ENCODE measurements at places on chromosomes 6 and 20.

DNA sequence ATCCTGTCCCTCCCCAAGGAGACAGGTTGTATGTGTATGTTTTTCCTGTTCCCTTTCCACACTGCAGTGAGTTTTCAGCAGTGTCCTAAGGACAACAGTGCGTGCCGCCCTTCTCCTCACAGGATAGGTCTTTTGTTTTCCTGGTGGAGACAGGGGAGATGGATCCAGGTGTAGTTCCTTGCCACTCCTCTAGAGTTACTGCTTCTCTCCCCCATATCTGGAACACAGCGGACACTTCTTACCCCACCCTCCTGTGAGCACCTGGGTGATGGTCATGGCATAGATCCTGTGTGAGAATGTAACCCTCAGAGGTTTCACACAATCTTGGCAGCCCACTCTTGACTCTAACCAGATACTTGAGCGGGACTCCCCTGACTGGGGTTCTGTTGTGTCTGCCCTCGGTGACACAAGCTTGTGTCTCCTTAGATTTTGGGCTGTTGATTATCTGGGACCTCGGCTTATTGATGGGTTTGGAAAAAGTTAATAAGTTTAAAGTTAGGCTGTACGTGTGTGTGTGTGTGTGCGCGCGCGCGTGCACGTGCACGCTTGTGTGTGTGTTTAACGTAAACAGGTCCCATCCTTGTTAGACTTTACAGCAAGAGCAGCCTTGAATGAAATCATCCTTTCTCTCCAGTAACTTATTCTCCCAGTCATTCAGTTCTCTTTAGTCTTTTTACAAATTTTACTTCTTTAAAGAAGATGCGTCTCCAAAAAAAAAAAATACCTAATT is 131.3 kb upstream of the EDN1 start:
- DNase-seq: no peak

- no peak for DNase-seq
Measured at GRCh38 chr6:84282550-84282949, 55.1 kb upstream of the CEP162 start.

DNA sequence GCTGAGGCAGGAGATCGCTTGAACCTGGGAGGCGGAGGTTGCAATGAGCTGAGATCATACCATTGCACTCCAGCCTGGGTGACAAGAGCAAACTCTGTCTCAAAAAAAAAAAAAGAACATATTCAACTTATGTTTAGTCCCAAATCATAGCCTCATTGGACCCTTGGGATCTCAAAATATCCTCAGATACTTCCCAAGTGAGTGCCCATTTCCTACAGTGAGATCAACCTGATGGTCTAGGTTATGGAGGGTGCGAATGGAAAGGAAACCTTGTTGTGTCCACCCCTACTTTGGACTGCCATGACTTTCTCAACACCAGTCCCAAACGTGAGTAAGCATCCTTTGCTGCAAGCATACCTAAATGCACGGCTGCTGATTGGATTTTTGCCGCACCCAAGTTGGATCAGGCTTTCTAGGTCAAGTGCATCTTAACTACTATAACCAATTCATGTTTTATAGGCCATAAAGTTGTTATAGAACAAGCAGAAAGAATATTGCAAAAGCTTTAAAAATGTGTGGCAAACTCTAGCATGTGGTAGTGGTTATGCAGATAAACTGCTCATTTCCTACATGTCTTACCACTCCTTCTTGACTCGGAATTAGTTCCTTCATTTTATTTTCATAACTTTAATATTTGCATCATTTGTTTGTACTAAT is 131.2 kb downstream of the PLEKHG1 start:
- no peak for DNase-seq

- no peak for DNase-seq
Measured at GRCh38 chr6:113281431-113281830, 575.7 kb upstream of the MARCKS start.

- DNase-seq: no peak
Measured at GRCh38 chr6:43173591-43174262, 2.7 kb downstream of the SRF start.

- no peak for DNase-seq
Measured at GRCh38 chr6:5590187-5590586, 328.9 kb downstream of the FARS2 start.

All from iris pigment epithelial cell (primary cell).